ENCODE measurements at places on chromosomes 4 and X. TPM values are rescaled to one million over a fixed set of nuclear protein-coding genes. Genes with fewer than 3 reads are reported as not detected.

DNA sequence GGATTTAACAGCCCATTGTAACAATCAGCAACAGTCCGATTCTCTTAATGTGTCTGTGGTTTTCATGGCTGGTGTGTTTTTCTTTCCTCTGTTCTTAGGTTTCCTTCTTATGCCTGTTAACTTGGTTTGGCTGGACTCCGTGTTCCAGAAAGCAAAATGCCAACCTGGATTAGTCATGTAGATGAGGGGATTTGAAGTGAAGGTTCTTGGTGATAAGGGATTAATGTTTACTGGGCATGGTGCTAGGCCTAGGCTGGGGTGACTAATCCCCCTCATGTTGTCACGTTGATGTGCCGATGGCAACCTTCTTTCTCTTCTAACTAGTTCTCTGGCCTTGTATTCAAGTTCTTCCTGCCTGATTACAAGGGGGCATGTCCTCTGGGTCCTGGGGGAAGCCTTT lies 85.9 kb downstream of the REPS2 start:
- DNase-seq = no peak

- DNase-seq = no peak
These were observed 6.0 kb upstream of the IL3RA start for GRCh38 chrX:1330605-1331004.

GRCh38 chrX:13373027-13373426 lies 53.2 kb upstream of the ATXN3L start:
- no peak for DNase-seq

DNA sequence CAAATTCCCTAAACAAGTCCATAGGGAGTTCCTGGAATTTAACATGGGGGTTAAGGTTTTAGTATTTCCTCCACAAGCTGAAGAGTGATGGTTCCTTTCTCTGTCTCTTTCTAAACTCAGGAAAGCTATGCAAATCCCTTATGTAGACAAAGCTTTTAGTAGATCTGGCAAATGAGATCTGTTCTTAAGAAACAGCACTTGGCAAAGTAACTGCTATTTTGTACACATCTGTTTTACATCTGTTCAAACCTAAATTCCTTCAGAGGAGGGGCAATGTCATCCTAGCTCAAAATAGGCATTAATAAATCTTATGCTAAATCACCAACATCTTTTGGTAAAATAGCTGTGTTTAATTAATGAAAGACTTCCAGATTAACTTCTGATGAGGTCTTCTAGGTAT lies 137.8 kb upstream of the TBC1D9 start:
- DNase-seq = peak; percentile 69

DNA sequence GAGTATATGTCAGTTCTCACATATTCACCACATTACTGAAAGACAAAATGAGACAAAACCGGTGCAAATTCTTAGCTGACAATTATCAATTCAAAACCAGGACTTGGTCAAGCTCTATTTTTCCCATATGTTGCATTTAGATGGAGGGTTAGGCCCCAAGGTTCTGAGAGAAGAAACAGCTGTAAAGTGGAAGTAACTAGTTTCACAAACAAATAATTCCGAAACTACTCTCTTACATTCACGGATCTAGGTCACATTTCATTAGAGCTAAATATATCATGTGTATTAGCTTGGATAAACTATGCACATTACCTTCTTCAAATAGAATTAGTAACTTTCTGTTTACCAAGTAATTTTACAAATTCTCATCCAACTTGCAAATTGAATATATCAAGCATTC lies 3.7 kb upstream of the GABRA2 start:
- DNase-seq = no peak

DNA sequence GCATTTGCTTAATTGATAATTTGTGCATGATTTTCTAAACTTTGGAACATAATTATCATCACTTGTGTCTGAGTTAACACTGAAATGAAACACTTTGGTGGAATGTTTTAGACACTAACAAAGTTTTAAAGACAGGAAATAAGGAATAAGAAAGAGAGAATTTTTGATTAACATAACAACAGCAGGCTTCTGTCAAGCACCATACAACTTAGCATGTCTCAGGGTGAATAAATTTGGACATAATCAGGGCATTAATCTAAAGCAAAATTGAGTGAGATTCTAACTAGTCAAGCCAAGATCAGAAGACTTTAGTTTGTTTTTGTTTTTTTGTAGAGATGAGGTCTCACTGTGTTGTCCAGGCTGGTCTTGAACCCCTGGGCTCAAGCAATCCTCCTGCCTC lies 28.1 kb upstream of the DUSP21 start:
- DNase-seq = no peak

- no peak for DNase-seq
These were observed 235.4 kb downstream of the MGST2 start for GRCh38 chr4:139900964-139901376.

DNA sequence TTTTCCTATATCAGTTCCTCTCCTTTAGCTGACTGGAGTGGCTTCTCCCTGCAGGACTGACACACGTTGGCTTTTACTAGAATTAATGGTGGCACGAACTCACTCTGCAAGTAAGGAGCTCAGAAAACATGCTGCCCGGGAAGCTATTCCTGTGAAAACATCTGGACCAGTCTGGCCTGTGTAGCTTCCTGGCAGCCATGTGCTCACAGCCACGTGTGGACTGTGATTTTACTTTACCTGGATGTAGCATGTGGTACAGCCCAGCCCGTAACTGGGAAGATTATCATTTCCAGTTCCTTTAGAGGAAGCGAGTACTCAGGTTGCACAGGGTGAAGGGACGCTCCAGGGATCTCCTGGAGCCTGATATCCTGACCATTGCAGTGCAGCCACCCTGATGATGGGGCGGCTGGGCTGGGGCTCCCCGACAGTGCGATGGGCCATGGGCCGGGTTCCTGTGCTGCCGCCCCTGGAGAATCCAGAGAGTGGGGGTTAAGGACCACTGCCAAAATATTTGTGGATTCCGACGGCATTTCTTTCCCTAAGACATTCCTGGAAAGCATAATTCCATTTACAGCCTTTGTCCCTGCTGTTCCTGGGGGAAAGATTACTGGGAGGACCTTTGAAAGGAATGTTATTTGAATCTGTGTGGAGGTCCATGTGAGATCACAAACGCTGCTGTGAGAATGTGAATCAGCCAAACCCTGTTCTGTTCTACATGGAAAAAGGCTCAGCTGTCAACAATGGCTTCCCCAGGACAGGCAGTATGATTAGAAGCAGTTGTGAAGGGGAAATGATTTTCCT lies 35.0 kb downstream of the PROM1 start:
- DNase-seq = no peak

- no peak for DNase-seq
These were observed 218.7 kb upstream of the HS3ST1 start for GRCh38 chr4:11647433-11647832.

GRCh38 chr4:142550965-142551364 lies 295.1 kb downstream of the INPP4B start:
- DNase-seq = no peak

DNA sequence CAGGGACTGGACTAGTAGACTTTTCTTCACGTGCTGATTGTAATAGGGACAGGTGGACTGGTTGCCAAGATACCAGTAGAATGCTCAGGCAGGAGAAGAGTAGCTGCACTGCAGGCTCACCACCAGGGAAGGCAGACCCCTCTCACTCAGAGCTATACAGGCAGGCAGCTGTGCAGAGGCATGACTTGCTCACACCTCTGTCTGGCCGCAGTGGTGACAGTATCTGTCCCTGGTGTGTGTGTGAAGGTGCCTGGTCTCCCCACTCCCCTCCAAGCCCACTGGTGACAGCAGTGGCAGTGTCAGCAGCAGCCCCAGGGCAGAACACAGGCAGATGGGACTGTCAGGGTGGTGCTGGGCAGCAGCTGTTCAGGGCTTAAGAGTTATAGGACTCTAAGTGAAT lies 140.7 kb downstream of the RPS6KA6 start:
- no peak for DNase-seq

The VSIG1 gene
- polyA plus RNA-seq = 0.24 TPM

The DGAT2L6 gene
- not detected for polyA plus RNA-seq

The TMPRSS11D gene
- polyA plus RNA-seq = not detected

The ARMCX2 gene
- polyA plus RNA-seq = 159 TPM

The RTL3 gene
- not detected for polyA plus RNA-seq
